ENCODE measurements at places on chromosomes 2 and 18.

- no peak for DNase-seq
Observed at GRCh38 chr18:56844556-56844955, 193.4 kb downstream of the WDR7 start.

DNA sequence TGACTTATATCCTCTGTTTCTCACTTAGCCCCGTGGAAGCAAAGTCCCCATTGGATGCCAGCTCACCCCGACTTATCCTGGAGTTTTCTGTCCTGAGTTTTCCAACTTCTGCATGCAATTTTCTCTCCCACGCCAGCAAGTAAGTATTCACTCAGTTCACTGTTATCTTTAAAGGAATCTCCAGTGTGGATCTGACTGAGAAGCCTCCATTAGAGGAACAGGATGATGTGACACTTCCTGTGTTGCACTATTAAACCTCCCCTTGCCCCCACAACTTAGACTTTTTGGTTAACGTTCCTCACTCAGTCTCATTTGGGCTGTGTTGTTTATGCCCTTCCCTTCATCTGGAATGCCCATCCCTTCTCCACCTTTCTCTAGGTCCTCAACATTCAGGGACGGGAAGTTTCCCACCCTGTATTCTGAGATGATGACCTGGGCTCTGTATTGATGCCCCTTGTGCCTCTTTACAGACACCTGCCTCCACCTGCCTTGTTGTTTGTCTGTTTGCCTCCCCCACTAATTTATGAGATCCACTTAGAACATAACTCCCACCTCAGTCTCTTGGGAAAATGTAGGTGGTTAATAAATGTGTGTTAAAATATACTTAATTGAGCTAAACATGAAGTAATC is 536.1 kb upstream of the RAB6C start:
- DNase-seq: no peak

GRCh38 chr18:48858676-48859075 is 92.1 kb downstream of the SMAD7 start:
- DNase-seq: no peak

GRCh38 chr2:65545837-65546805 is 113.7 kb upstream of the SPRED2 start:
- no peak for DNase-seq

- peak; percentile 92 for DNase-seq
Observed at GRCh38 chr2:26244309-26245230, at the start of the genes HADHA and HADHB. TSS of gene HADHA (minus strand) at chr2:26244632. CDS start at chr2:26244596, 36 bp downstream. TSS of gene HADHB (plus strand) at chr2:26244939. CDS start at chr2:26254255, 9,316 bp downstream.

DNA sequence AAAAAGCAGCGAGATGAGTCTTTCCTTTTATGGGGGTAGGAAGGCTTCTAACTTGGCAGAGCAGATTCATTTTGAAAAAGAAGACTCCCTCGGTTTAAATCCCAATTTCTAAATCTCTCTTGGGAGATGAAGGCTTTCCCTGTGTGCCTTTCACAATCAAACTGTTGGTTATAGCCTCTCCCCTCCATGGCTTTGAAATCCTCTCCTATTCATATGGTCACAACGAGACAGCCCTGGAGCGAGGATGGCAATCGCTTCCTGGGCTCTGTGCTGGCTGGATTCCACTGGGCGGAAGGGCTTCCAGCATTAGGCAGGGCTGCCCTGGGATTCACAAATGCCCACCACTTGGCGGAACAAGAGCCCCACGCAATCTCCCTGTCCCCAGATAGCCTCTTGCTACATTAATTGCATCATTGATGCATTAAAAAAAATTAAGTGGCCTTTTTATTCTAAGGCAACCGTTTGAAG is 1.6 kb downstream of the CAVIN2 start:
- peak; percentile 66 for DNase-seq

GRCh38 chr2:72895759-72896281 is 8.6 kb downstream of the SPR start:
- no peak for DNase-seq

GRCh38 chr2:219001577-219002394 is 8.6 kb upstream of the CRYBA2 start:
- DNase-seq: no peak

- DNase-seq: no peak
Observed at GRCh38 chr2:149745396-149746230, 158.0 kb upstream of the MMADHC start.

- no peak for DNase-seq
Observed at GRCh38 chr2:38123911-38124310, 48.0 kb upstream of the CYP1B1 start.

GRCh38 chr2:159605441-159606178 is 10.7 kb downstream of the BAZ2B start:
- DNase-seq: no peak

GRCh38 chr2:236871500-236872001 is 214.1 kb upstream of the COPS8 start:
- DNase-seq: peak; percentile 31

All from left ventricle myocardium inferior (tissue), 1 donor.